ENCODE measurements at places on chromosomes 4 and X.

- DNase-seq, result no peak
Measured at GRCh38 chrX:120453985-120454384, 15.1 kb downstream of the LAMP2 start.

DNA sequence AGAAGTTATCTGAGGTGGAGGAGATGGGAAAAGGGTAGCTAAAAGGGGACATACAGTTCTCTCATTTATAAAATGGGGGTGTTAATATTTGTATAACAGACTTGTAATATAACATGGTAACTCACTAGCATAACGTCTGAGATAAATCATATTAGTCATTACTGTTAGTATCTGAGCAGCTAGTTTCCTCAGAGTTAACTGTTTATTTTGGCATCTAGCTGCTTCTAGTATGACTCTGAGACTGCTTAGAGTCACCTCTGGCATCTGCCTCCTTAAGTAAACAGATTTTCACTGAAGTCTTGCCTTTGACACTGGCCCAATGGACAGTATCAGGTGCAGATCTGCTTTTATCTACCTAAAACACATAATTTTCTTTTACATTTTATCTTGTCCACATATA, 58.1 kb downstream of the SLC30A9 start:
- DNase-seq, result no peak

DNA sequence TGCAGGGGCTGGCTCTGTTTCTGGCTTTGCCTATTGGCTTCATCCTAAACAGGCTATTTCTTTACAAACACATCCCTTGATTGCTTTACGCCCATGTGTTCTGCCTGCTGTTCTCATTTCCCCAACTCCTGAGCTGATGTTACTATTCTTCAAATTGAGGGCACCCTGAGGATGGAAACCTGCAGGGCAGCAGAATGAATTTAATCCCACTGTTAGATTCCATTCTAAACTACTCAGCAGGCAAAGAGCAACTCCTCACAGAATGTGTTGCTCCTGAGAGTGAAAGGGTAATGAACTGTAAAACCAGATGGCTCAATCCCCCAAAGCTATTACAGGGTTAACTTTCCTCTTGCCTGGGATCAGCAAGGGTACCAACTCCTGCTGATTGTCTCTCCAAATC, 75.7 kb downstream of the ANKRD50 start:
- no peak for DNase-seq

GRCh38 chrX:13694983-13695382, 6.1 kb downstream of the RAB9A start:
- no peak for DNase-seq

DNA sequence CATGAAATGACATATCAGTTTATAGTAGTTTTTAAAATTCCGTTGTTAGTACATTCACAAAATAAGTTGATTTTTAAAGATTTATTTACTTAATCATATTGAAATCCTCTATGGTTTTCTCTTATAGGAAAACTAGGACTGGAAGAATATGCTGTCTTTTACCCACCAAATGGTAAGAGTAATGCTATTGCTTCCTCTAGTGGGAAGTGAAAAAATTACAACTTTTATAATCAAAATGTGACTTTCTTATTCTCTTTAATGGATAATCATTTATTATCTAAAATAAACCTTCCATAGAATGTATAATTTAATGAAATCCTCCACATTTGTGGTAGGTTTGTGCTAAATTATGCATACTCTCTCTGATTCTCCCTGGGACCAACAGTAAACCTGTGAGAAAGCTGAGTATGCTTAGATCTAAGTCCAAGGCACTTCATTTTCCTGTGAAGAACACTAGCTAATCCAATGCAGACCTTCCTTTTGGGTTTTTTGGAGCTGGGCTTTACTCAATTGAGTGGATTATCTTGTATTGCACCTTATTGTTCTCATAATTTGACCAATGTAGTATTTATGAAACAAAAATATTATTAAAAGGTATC, 136.2 kb downstream of the TBC1D19 start:
- no peak for DNase-seq

DNA sequence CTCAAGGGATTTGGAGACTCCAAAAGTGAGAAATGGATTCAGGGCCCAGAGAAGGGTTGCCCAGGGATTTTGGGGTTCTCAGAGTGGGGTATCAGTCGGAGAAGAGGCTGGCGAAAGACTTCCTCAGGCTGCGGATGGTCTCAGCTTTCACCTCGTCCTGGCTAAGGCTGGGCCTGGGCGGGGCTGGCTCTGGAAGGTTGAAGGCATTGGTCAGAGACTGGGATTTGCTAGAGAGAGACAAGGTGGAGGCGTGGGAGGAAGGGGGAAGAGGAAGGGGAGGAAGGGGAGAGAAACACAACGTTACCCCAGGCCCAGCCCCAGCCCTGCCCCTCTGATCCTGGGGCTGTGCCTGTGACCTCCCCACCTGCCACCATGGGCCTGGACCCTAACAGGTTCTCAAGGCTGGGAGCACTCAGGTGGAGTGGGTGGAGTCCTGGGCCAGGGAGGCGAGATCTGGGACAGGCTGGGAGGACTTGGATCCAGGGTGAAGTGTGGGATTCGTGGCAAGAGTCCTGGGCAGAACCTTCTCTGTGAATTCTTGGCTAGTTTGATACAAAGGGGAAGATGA, 9.4 kb upstream of the TIMP1 start:
- no peak for DNase-seq

DNA sequence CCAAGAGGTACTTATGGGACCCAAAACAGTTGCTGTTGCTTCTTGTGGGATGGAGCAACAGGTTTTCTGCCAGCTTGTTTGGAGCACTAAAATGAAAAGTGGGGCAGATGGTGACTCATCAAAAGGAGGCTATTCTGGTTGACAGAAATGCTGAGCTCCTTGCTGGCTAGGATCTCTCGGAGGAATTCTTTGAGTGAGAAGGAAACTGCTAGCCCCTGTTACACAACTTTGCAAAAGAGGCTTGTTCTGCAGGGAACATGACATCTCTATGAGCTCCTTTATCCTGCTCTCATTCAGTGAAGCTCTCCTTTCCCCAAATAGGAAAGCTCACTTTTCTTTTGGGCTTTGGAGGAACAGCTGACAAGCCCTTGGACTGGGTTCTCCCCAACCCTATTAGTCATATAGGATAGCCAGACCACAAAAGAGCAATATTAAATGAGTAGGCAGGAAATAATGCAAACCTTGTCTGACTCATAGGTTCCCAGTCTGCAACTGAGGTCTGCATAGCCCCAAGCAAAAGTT, 108.3 kb downstream of the CDS1 start:
- no peak for DNase-seq

Measured in stimulated activated CD8-positive, alpha-beta memory T cell treated with anti-CD3 and anti-CD28 coated beads, Interleukin-15, amount 100 ng/mL, for 24 hours (primary cell).